HL-60 (cell line): ENCODE measurements at places on chromosomes 1 and 21.

DNA sequence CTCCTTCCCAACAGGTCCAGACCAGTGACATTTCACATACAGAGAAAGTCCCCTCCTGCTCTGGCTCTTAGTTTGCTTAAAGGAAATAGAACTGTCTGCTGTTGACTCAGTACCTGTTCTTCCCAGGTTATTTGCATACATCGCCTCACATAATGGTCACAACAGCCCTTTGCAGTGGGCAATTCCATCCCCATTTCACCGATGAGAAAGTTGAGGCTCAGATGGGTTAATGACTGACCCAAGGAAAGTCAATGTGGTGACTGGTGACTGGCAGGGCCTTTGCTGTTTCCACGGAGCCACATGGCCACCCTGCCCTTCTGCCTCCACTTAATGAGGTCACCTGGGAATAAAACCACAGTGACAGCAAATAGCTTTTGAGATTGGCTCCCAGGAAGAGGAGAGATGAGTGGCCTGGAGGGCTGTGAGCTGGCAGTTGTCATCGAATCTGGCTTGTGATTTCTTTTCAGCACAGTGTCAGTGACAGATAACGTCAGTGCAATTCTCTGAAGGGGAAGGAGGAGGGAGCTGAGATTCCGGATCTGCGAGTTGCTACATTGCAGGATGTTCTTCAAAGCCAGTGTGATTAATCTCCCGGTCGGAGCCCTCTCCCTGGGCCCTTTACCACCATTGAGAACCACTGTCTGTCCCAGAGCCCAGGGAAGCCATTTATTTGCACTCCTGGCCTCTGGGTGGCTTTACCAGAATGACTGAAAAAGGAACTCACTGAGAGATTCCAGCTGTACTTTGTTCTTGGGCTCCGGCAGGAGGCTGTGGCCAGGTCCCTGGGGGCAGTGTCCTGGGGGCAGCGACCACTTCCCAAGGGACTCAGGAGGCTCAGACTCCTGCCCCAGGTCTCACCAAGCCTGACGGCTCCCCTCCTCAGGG is 117.2 kb downstream of the CNIH3 start:
- no peak for DNase-seq

DNA sequence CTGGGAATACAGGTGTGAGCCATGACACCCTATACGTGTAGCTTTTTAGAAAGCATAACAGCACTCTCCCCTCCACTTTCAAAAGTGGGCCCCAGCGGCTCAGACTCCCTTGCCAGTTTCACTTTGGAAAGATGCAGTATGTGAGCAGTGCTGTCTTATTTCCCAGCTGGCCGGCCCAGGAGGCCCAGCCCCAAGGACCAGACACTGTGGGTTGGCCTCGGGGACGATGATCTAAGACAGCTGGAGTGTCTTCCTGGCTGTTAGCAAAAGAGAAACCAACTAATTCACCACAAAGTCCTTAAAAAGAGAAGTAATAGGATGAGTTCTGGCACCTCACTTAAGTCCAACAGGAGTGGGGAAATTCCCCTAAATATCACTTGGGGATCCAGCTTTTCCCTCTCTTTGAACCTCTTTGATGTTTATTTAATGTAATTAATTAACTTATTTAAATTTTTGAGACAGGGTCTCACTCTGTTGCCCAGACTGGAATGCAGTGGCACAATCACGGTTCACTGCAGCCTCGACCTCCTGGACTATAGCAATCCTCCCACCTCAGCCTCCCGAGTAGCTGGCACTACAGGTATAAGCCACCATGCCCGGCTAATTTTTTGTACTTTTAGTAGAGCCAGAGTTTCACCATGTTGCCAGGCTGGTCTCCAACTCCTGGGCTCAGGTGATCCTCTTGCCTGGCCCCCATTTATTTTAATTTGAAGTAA is 17.6 kb upstream of the CLIC4 start:
- DNase-seq: peak; percentile 86

GRCh38 chr1:41726899-41727748 is 191.6 kb downstream of the HIVEP3 start:
- DNase-seq: peak; percentile 59

GRCh38 chr1:62295921-62296491 is 23.2 kb downstream of the KANK4 start:
- DNase-seq: peak; percentile 31

GRCh38 chr1:229185963-229186362 is 84.9 kb upstream of the RAB4A start:
- no peak for DNase-seq

GRCh38 chr21:33769057-33769456 is 126.8 kb downstream of the ITSN1 start:
- DNase-seq: no peak

DNA sequence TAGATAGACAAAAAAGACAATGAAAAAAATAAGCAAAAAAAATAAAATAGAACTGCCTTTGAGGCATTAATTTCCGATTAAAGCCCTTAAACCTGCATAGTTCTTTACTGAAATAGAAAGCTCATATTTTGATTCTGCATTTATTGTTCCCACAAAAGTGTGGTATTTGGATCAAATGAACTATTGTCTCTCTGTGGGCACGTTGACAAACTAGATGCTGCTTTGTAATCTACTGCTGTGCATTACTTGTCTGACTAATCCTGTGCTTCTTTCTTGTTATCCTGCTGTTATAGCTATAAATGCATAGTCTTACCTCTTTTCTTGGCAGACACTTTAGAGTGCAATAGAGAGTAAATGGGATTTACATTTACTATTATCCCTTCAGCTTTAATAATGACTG is 31.4 kb upstream of the SLC35D1 start:
- DNase-seq: no peak

DNA sequence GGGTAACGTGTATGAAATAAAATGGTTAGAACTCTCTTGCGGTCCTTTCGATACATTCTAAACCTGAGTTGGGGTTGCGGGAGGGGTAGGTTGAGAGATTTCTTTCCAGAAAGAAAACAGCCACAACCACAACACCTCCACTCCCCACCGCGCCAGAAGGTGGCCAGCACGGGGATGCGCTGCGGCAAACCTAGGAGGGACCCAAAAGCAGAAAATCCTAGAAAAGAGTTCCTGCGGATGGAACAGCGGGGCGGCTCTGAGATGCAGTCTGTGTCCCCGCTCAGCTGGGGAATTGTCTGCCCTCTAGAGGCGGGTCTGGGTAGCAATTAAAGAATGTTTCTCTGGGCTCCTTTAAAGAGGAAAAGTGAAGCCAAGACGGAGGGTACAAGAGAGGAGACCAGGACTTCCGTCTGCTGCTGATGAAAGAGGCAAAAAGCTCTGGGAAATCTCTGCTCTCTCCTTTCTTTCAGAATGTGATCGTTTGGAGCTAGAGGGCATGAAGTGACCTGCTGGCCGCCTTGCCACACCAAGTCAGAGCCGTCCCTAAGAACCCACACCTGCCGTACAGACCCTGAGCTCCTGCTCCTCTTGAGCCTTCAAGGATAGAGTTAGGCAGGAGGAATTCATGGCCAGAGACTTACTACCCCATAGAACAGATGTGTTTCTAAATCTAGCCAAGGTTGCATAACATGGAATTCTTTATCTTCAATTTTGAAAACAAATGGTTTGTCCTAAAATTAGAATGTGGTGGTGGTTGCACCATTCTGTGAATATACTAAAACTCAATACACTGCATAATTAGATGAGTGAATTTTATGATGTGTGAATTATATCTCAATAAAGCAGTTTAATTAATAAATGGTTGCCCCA is 46.5 kb upstream of the COA6 start:
- DNase-seq: peak; percentile 22

DNA sequence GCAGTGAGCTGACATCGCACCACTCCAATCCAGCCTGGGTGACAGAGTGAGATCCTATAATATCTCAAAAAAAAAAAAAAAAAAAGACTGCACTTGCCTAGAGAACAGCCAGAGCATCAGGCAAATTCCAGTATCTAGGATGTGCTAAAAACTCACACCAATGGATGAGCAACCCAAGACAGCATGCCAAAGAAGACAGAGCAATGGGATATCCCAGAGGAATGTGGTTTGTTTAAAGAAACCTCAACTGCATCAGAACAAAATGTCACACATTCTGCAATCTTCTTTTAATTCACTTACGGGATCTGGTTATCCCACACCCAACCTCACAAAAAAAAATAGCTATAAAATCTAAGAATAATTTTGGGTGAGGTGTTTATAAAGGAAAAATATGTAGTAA is 7.3 kb downstream of the KCNH1 start:
- DNase-seq: no peak

DNA sequence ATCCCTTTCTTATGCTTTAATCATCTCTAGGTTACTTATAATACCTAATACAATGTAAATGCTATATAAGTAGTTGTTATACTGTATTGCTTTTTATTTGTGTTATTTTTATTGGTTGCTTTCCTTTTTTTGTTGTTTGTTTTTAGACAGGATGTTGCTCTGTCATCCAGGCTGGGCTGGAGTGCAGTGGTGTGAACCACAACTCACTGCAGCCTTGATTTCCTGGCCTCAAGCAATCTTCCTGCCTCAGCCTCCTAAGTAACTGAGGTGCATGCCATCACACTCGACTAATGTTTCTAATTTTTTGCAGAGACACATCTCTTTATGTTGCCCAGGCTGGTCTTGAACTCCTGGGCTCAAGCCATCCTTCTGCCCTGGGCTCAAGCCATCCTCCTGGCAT is 26.9 kb downstream of the KRTAP19-8 start:
- DNase-seq: no peak

GRCh38 chr1:172298141-172298540 is 122.3 kb upstream of the C1orf105 start:
- no peak for DNase-seq

DNA sequence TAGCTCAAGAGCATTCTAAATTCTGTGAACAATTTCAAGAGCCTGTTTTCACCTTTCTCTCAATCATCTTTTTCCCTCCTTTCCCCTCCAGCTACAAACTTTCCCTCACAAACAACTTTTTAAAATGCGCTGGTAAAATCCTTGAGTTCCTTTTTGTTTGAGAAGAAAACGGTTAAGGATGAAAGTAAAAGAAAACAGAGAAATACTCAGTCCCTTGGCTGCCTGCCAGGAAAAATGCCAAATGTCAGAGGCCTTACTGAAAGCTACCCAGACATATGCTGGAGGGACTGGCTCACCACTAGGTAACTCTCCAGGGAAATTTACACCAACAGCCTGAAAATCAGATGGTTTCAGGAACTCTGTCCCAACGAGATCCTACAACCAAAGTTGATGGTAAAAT is 11.0 kb upstream of the SERBP1 start:
- peak; percentile 53 for DNase-seq

GRCh38 chr1:99643021-99643779 is 2.7 kb upstream of the PALMD start:
- no peak for DNase-seq

DNA sequence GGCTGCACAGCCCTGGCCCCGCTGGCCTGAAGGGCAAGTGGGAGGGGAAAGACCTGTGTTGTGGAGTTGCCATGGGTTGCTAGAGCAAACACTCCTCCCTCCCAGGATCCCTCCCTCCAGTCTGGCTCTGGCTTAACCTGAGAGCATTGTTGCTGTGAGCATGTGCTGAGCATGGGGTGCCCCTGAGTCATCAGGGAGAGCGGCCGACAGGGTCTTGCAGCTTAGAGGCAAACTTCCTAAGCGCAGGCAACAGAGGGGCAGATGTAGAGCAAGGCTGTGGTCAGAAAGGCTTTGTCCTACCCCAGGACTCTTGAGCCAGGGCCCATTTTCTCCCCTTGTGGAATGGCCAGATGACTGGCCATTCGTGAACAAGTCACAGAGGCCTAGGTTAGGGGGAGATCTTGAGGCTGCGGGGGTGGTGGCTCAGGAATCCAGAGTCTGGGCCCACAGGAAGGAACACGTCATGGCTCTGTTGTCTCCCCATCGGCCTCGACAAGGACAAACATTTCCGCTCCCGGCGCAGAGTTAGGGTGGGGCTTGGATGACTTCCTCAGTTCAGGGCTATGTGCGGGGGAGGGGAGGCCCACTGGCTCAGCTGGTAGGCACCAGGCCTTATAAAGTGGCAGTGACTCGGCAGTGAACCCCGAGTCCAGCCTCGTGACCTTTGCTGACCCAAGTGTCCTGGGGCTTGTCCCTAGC is 362 bp upstream of the DYNLT4 start:
- DNase-seq: peak; percentile 97

- DNase-seq: no peak
Measured at GRCh38 chr1:168521401-168522000, 22.3 kb downstream of the XCL2 start.

DNA sequence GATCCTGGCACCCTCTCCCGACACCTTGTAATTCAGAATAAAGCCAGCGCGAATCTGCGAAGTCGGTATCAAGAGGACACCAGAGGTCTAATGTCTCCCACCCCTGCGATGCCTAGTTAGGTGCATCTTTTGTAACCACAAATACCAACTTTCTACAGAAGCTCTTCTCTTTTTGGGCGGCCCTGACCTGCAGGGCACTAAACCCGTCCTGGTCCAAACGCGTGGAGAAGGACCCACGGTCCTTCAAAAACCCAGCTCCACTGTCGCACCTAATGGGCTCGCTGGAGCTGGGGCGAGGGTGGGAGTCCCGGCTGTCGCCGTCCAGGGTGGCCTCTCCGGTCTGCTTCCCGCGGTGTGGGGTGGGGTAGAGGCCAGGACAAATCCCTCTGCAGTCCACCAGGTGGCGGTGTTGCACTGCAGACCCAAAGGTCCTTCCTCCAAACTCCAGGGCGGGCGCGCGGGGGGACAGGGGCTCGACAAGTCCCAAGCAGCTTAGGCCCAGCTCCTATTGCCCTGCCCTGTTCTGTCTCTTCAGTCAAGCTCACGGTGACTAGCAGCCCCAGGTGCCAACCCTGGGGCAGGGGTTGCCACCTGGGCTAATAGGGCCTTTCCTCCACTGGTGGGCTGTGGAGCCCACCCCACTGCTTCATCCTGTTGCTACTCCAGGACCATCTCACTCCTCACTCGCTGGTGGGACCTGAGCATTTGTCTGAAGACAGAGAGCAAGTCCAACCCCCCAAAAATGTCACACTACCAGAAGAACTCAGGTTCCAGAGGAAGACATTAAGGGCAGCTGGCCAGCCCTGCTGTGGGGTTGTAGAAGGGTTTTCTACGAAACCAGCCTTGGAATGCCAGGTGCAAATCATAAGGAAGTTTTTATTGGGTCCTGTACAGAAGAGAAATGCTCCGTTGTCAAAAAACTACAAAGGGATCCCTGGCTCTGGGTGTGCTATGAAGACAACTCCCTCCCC is 2.8 kb downstream of the HES3 start:
- peak; percentile 70 for DNase-seq

DNA sequence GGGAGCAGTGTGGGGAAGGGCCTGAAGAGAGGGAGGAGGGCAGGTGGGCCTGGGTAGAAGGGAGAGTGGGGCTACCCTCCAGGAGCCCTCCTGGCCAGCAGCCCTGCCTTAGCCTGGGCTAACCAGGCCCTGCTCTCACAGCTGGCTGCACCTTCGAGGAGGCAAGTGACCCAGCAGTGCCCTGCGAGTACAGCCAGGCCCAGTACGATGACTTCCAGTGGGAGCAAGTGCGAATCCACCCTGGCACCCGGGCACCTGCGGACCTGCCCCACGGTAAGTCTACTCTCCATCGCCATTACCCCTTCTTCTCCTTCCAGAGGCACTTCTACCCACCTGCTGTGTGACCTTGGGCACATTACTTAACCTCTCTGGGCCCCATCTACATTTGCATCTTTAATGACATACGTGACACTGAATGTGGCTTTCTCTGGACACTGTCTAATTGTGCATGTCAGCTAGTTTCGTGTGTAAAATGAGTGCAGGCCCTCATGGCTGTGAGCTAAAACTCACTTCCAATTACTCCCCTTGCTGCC is 18.9 kb downstream of the PTPRU start:
- DNase-seq: no peak

GRCh38 chr1:231721436-231721835 is 94.8 kb downstream of the DISC1 start:
- no peak for DNase-seq
